Activated naive CD4-positive, alpha-beta T cell treated with anti-CD3 and anti-CD28 coated beads, Interleukin-2, amount 50 U/mL, for 72 hours (primary cell): ENCODE measurements at places on chromosomes 7 and 10. TPM values are rescaled to one million over a fixed set of nuclear protein-coding genes. Genes with fewer than 3 reads are reported as not detected.
A peak's percentile ranks its signal among the peaks of the same experiment; 100 is the strongest.

- no peak for DNase-seq
Measured at GRCh38 chr10:88315755-88316154, 267.4 kb downstream of the RNLS start.

DNA sequence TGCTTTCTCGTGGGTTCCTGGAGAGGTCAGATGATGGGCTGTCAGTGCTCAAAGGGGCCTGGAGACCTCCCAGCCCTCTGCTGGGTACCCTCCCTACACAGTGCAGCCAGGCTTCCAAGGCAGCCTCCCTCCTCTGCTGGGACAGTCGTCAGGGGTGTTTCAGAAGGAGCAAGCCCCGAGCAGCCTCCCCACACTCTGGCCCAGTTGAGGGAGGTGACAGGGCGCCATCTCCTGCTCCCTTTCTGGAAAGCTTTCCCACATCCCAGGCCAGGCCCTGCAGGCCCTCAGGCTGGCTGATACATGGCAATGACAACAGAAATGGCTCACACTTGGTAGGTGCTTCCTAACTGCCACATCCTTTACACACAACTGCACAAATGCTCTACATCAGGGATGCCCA lies 32.1 kb downstream of the KCNMA1 start:
- DNase-seq = no peak

DNA sequence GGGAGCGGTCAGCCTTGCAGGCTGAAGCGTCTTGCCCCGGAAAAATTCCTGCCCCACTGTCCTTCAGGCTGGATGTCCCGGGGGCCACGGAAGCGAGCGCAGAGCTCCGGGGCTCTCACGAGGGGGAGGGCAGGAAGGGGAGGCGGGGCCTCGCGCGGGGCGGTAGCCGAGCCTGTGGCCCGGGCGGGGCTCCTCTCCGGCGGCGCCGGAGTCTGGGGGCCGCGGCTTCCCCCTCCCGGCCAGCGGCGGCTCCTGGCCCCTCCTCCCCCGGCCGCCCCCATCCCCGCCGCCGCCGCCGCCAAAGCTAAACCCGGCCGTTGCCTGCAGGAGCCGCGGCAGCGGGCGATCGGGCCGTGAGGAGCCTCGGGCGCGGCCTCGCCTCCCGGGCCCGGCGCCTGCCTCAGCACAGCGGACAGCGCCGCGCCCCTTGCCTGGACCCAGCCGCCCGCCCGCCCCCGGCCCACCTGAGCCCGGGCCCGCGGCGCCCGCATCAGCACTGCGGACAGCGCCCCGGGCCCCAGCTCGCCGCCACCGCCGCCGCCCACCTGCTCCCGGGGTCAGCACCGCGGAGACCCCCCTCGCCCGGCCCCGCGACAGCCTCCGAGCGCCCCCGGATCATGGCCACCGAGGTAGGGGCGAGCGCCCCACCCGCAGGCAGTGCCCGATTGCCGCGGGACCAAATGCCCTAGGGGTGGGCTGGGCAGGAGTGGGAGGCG lies at the start of gene GOLGA7B:
TSS of gene GOLGA7B (plus strand) at position 157 of the 716 bp plus-strand sequence. CDS start at position 618, 461 bp downstream.
- DNase-seq = peak; percentile 66

- no peak for DNase-seq
Measured at GRCh38 chr10:132109341-132110110, 43.8 kb downstream of the JAKMIP3 start.

DNA sequence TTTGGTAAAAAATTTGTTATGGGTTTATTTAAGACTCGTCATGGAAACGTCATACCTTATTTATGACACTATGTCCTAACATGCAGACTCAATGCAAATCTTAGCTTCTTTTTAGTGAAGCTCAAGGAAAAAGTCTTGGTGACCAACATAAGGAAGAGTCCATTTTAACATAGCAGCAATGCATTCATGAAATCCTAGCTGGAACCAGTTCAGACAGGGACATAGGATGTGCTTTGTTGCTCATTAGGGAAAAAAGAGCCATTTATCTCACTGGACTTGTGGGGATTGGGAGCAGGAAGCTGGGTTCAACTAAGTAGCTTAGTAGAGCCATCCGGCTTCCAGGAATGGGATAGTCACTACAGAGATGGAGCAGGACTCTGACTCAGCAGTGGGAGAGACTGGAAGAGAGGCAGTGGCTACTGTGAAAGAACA lies 100.7 kb upstream of the DKK1 start:
- DNase-seq = no peak

- DNase-seq = no peak
Measured at GRCh38 chr10:76787746-76788451, 849.7 kb downstream of the KCNMA1 start.

DNA sequence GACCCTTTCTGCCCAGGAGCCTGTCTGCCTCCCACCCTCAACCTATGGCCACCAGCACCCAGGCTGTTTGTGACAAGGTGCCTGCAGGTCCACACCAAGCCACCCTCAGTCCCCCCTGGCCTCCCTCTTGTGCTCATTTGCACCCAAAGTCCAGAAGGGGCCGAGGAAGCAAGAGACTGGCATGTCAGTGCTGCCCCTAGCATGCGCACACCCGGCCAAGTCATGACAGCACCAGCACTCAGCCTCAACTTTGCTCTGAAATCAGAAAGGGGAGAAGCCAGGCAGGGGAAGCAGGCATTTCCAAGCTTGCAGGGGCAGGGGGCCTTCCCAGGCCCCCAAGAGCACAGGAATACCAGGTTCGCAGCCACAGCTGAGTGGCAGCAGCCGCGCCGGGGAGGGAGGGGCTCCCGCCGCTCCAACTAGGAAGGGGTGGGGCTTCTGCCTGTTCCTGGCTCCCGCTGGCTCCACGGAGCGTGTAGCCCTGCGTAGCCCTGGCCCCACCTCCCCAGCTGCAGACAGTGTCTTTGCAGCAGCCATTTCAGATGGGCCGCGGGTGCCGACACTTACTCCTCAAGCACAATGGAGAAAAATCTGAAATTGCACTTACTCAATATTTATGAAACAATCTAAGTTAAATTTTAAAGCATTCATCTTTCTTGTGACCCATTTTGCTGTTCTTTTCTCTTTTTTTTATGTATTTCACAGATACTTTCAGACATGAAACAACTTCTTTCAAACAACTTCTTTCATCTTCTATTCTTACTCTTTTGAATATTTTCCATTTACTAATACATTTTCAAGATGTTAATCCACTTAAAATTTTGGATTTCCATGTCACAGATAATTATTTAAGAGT lies 54.9 kb upstream of the ABCB5 start:
- DNase-seq = no peak

GRCh38 chr10:72083790-72084459 lies 4.4 kb downstream of the SPOCK2 start:
- DNase-seq = peak; percentile 64

DNA sequence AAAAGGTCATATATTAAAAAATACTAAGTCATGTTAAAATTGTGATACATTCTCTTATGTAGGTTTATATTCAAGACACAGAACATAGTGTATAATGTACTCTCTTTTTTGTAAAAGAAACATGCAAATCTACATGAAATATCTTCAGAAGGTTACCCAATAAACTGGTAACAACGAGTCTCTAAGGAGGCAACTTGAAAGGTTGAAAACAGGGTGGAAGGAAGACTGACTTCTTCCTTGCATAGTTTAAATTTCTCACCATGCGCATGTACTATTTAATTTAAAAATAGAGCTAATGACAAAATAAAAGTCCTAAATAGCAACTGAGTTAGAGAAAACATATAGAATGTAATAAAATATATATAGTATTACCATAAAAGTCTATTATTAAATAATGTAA lies 132.5 kb downstream of the NT5C2 start:
- DNase-seq = no peak

DNA sequence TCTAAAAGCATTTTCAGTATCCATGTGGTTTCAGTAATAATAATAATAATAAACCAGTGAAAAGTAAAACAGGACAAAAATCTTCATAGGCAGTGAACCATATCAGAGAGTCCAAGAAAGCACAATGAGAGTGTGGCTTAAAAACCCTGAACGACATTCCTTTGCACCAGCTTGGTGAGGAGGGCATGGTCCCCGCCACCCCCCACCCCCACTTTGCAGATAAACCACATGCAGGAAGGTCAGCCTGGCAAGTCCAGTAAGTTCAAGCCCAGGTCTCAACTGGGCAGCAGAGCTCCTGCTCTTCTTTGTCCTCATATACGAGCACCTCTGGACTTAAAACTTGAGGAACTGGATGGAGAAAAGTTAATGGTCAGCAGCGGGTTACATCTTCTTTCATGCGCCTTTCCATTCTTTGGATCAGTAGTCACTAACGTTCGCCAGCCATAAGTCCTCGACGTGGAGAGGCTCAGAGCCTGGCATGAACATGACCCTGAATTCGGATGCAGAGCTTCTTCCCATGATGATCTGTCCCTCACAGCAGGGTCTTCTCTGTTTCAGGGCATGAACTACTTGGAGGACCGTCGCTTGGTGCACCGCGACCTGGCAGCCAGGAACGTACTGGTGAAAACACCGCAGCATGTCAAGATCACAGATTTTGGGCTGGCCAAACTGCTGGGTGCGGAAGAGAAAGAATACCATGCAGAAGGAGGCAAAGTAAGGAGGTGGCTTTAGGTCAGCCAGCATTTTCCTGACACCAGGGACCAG lies 172.5 kb downstream of the EGFR start:
- DNase-seq = no peak

- no peak for DNase-seq
Measured at GRCh38 chr7:16581286-16581685, 54.7 kb downstream of the LRRC72 start.

- no peak for DNase-seq
Measured at GRCh38 chr7:88492153-88492552, 185.5 kb upstream of the STEAP4 start.

DNA sequence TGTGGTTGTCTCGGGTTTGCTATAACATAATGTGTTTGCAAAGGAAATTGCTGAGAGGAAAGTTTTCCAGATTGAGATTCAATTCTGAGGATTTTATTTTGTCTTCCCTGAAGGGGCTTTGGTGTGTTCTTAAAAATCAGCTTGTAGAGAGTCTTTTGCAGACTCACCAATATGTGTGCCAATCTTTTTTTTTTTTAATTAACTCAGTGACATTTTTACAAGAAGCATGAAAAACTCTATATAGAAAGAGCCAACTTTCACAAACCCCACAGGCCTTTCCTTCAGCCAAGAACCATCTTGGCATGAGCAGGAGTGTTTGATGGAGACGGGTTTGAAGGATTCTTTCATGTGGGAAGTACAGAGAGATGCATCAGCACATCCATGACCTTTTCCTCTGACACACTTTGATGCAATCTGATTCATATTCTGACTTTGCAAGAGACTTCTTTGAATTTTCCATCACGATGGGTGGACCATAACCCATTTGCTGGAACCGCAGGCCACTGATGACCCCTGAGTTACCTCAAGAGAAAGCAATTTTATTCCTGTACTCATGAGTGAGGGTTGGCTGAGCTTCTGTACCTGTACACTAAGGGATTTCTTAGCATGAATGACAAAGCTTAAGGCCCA lies 892.6 kb downstream of the XPNPEP1 start:
- no peak for DNase-seq

GRCh38 chr7:12358694-12359093 lies 45.0 kb downstream of the VWDE start:
- no peak for DNase-seq

DNA sequence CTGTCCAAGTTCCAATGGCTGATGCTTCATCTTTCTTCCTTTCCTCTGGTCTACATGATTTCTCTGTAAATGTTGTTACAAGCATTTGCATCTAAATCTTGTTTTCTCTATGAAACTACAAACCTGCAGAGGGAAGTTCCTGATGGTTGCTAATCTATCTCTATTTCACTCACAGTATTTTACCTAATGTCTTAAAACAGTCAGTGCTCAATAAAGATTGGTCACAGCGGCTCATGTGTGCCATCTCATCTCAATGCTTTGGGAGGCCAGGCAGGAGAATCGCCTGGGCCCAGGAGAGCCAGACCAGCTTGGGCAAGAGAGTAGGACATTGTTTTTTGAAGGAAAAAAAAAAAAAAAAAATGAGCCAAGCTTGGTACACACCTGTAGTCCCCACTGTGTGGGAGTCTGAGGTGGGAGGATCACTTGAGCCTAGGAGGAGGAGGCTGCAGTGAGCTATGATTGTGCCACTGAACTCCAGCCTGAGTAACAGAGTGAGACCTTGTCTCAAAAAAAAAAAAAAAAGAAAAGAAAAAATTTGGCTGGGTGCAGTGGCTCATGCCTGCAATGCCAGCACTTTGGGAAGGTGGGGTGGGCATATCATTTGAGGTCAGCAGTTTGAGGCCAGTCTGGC lies 71.3 kb upstream of the ARMC3 start:
- DNase-seq = no peak

- no peak for DNase-seq
Measured at GRCh38 chr10:124248056-124249045, 155.0 kb upstream of the CHST15 start.

DNA sequence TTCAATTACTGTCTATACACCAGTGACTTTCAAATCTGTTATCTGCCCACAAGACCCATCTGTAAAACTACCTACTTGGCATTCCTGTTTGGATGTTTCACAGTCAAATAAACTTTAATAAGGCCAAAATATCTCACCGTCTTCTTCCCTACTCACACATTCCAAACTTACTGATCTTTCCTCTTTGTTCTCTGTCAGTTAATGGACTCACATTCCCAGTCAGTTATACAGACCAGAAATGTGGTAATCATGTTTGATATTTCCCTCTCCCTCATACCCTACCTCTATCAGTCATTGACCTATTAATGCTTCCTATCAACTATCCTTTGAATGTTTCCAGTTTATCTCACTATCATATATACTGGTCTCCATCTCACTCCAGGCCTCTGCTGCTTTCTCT lies 28.5 kb upstream of the HDAC9 start:
- no peak for DNase-seq

- DNase-seq = no peak
Measured at GRCh38 chr10:128147669-128148068, 21.4 kb upstream of the MKI67 start.

DNA sequence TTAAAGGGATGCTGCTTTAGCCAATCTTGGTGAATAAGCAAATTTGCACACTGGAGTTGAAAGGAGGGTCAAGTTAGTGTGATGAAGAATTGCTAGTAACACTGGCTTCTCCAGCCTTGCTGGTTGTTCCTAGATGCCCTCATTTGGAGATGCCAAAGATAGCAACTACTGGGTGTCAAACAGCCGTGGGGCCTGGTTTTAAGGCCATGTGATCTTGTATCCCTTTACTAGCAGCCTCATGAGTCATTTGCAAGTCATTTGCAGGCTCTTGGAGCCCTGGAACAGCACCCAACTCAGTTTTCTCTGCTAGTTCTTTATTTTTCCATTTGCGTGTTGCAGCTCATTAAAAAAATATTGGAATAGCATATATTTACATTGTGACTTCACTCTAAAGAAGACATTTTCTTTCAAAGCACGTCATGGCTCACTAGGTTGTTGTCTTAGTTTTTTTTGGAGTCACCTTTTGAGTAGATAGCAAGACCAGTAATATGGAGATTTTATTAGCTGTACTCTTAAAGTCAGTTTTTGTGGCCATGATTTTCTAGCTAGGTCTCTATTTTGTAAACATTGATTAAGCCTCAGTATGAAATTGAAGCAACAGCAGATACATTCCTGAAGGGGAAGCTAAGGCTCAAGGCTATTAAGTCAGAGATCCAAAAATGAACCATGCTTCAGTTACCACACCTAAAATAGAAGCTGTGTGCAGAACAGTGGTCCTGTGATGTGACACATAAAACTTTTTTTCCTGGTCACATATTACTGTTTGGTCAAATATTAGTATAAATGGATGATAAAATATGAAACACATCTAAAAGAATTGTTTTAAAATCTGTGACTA lies 1.3 kb downstream of the LSMEM1 start:
- DNase-seq = no peak

- DNase-seq = no peak
Measured at GRCh38 chr7:156307193-156307592, 333.4 kb upstream of the RNF32 start.

NAPEPLD gene
- 7.2 TPM for total RNA-seq

FAM131B gene
- 0.77 TPM for total RNA-seq

NPTX2 gene
- total RNA-seq = not detected

CELF2 gene
- total RNA-seq = 120 TPM

SLC16A12 gene
- not detected for total RNA-seq

WDFY4 gene
- total RNA-seq = 0.25 TPM

VSTM4 gene
- not detected for total RNA-seq

MKI67 gene
- 221 TPM for total RNA-seq

FGFBP3 gene
- 0.25 TPM for total RNA-seq
